ENCODE measurements at places on chromosomes 13 and 19.

DNA sequence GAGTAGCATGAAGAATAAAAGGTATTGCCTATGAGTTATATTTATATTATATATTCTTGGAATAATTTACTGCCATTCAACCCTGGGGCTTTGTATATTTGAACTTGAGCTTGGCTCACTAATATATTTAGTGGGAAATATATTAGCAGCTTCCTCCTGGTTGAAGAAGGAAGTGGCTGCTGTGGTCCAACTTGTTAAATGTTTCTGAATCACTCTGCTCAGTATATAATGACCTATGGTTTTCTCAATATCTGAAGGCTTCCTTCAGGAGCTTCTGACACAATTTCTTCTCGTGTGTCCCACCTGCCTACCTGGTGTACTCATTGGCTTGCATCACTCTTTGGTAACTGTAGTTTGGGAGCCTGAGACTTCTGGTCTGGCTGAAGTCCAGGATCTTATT is 646.4 kb downstream of the TBC1D4 start:
- DNase-seq = no peak

GRCh38 chr19:4087787-4088679 is 21.3 kb upstream of the ZBTB7A start:
- no peak for DNase-seq

GRCh38 chr19:43936188-43936587 is 1.1 kb upstream of the ZNF45 start:
- DNase-seq = no peak

DNA sequence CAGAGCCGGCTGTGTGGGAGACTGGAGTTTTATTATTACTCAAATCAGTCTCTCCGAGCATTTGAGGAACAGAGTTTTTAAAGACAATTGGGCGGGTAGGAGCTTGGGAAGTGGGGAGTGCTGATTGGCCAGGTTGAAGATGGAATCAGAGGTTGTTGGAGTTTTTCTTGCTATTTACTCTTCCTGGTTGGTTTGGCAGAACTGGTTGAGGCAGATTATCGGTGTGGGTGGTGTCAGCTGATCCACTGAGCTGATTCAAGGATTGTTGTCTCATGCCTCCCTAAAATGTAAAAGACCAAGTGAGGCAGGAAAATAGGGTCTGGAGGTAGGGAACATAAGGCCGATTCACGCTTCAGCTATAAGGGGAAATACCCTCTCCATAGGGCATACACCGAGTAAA is 1.3 kb upstream of the TDRD12 start:
- no peak for DNase-seq

DNA sequence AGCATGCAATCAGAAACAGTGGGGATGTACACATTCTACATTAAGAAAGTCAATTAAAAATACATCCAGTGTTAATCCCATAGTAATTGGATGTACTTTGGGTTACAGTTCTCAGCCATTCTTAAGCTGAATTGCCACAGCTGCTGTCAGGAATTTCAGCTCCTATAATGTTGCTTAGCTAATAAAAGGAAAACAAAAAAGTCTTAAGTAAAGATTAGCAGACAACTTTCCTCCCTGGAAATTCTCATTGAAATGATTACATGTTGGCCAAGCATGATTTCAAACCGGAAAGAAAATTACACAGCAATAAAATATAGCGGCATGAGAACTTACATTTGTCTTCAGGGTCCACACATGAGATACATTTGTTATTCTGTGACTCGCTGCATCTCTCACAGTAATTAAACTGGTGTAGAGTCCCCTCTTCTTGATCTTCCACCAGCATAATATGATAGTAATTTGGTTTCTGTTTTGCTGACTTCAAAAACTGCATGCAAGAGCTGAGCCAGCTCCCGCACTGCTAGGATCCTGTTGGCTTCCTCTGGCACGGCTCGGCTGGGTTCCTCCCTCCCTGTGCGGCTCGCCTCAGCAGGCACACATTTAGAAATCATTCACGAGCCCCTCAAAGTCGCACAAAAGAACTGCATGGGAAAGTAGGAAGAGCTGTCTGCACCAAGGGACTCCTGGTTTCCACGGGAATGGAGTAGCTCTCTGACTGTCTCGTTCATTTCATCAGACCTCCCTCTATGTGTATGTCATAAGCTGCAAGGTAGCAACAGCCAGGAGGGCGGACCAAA is at the start of gene HTR2A:
HTR2A (minus strand) TSS at position 713 of the 797 bp plus-strand sequence. CDS start 1,147 bp downstream, outside the sequence.
- DNase-seq = no peak

GRCh38 chr19:51421229-51422052 is 4.0 kb upstream of the SIGLEC10 start:
- DNase-seq = no peak

- no peak for DNase-seq
These were observed 31.9 kb downstream of the NFIC start for GRCh38 chr19:3398114-3398899.

DNA sequence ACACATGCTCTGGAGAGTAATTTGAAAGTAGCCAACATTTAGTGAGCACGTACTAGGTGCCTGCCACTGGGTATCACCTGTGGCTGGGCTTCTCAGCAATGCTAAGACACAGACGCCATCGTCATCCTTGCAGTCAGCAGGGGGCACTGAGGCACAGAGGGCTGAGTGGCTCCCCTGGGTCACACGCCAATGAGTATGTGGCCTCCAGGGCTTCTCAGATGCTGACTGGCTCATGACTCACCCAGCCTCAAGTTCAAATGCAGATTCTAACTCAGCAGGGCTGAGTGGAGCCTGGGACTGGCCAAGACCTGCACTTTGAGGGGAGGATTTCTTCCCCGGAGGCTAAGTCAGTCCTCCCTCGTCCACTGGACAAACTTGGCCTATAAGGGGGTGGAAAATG is 115.1 kb upstream of the CACNA1A start:
- DNase-seq = no peak

- DNase-seq = no peak
These were observed 21.0 kb upstream of the ATP12A start for GRCh38 chr13:24659239-24659638.

- no peak for DNase-seq
These were observed 52.0 kb upstream of the GAS6 start for GRCh38 chr13:113915786-113916329.

- no peak for DNase-seq
These were observed 1.1 kb upstream of the ZNF627 start for GRCh38 chr19:11596156-11596555.

- DNase-seq = no peak
These were observed 8.8 kb downstream of the ZIC2 start for GRCh38 chr13:99990126-99990977.

GRCh38 chr19:40663695-40664692 is 26.5 kb downstream of the NUMBL start:
- no peak for DNase-seq

DNA sequence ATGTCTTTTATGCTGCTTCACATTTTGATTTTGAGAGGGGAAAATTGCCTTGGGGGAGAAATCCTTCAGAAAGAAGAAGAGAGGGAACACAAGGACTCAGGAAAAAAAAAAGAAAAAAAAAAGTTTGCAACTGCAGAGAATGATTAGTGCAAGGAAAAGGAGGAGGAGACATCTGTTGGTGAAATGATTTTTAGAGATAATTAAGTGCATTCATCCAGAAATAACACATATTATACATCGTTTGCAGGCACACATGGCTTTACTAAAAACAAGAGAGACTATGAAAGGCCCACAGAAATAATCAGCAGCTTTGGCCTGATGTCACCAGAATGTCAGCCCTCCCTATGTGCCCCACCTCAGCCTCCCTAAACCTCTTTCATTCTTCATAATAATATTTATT is 1058.2 kb downstream of the PCDH9 start:
- no peak for DNase-seq

- DNase-seq = no peak
These were observed 711.5 kb downstream of the PCDH17 start for GRCh38 chr13:58343076-58343475.

- no peak for DNase-seq
These were observed 12.6 kb downstream of the KLC3 start for GRCh38 chr19:45352914-45353796.

DNA sequence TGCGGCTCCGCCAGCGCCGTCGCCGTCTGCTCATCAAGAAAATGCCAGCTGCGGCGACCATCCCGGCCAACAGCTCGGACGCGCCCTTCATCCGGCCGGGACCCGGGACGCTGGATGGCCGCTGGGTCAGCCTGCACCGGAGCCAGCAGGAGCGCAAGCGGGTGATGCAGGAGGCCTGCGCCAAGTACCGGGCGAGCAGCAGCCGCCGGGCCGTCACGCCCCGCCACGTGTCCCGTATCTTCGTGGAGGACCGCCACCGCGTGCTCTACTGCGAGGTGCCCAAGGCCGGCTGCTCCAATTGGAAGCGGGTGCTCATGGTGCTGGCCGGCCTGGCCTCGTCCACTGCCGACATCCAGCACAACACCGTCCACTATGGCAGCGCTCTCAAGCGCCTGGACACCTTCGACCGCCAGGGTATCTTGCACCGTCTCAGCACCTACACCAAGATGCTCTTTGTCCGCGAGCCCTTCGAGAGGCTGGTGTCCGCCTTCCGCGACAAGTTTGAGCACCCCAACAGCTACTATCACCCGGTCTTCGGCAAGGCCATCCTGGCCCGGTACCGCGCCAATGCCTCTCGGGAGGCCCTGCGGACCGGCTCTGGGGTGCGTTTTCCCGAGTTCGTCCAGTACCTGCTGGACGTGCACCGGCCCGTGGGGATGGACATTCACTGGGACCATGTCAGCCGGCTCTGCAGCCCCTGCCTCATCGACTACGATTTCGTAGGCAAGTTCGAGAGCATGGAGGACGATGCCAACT is 24.4 kb upstream of the KCTD15 start:
- DNase-seq = no peak

- no peak for DNase-seq
These were observed 915 bp upstream of the KCTD12 start for GRCh38 chr13:76887076-76887563.

DNA sequence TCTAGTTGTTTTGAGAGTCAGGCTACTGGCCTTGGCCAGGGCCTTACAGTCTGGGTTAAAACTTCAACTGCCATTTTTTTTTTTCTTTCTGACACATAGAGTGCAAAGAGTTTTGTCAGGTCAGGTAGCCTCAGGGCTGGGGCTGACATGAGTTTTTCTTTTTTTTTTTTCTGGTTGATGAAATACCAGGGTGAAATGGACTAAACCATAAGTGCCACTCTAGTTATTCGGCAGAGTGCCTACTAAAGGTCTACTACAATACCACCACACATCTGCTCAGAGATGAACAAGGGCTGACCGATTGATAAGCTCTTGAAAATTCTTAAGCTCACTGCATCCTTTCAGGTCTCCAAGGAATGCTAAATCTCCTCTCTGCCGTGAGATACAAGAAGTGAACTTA is 4.4 kb upstream of the ZNF320 start:
- no peak for DNase-seq

DNA sequence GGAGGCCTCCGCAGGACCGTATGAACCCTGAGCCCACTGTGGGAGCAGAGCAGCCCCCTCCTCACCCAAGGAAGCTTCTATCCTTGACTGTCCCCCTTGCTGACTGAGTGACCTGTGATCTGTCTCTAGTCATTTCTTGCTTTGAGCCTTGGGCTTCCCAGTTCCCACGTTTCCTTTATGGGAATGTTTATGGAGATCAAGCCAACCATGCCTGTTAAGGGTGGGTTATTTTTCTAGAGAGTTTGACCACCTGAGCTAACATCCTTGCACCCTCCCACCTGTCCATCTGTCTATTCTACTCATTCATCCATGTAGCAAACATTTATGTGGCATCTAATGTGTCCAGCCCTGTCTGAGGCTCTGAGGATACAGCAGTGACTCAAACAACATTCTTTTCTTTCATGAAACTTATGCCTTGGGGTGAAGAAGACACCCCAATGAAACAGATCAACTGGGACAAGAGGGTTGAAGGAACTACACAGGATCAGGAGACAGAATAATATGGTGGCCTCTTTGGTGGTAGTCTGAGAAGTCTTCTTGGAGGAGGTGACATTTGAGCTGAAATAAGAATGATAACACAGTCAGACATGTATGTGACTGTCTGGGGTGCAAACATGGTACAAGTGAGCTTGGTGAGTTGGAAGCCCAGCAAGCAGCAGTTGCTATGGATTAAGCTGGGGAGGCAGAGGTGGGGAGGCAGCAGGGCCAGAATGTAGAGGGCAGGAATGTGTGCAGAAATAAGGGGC is 30.5 kb downstream of the CERS4 start:
- DNase-seq = no peak

- no peak for DNase-seq
These were observed 3.8 kb downstream of the RFXAP start for GRCh38 chr13:36822785-36823184.

- DNase-seq = no peak
These were observed 87.8 kb downstream of the ZIC5 start for GRCh38 chr13:99883805-99884204.

DNA sequence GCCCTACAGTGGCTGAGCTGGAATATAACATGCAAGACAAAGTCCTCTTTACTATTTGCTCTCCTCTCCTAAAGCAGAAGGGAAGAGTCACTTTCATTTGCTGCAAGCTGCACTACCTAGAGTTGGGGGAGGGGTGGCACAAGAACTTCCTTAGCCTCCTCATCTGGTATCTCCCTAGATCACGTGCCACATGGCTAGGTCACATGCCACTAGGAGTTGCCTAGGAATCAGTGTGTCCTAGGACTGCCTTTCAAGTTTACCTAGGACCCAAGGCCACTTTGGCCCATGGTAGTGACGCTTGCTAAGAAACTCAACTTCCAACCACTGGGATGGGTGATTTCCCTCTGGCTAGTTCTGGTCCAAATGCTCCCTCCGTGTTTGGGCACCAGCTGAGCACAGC is 625.2 kb downstream of the DIAPH3 start:
- no peak for DNase-seq

DNA sequence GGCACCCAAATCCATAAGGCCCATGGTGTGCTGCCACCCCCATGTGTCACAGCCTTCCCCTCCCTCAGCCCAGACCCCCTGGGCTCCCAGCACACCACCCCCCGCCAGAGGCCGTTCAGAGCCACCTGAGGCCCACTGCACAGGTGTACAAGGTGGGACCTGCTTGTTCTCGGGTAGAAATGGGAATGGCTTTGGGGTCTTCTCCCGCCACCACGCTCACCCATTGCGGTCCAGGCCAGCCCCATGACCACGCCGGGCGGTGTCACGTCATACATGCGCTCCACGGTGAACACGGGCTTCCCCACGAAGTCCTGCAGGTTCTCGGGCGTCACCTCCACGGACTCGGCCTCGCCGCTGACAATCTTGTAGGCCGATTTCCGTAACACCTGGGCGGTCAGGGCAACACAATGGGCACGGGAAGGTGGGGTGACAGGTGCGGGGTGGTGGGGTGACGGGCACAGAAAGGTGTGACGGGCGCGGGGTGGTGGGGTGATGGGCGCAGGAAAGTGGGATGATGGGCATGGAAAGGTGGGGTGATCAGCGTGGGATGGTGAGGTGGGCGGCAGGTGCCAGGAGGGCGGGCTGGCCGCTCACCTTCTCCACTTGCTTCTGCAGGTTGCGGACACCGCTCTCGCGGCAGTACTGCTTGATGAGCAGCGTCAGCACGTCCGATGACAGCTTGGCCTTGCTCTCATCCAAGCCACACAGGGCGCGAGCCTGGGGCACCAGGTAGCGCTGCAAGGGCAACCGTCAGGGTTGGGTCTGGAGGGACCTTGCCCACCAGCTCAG is 4.3 kb downstream of the RPL36 start:
- no peak for DNase-seq

- no peak for DNase-seq
These were observed 11.1 kb downstream of the SLC25A15 start for GRCh38 chr13:40800559-40800958.

Measured in T follicular helper cell (primary cell).